Activated T-cell treated with anti-CD3 and anti-CD28 coated beads for 1 hour (primary cell): ENCODE measurements at places on chromosomes 2 and 18.

DNA sequence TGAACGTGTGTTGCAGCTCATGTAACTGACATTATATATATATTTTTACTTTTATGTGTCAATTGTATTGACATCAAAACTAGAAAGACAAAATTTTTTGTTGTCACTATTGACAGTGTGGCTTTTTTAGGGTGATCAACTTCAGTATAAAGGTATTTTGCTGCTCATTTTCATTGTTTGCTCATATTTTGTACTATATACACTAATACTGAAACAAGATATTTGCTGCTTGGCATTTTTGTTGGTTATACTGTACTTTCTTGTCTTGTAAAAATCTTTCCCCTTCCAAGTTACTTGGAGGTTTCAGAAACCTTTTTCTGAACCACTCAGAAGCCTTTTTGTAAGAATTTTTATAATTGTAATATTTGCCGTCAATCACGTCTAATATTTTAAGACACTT, 16.5 kb downstream of the AFTPH start:
- DNase-seq = no peak

- DNase-seq = no peak
Observed at GRCh38 chr2:173157676-173158293, 82.1 kb downstream of the MAP3K20 start.

- no peak for DNase-seq
Observed at GRCh38 chr2:150859162-150859561, 371.7 kb upstream of the RND3 start.

GRCh38 chr18:7980136-7980535, 413.0 kb downstream of the PTPRM start:
- no peak for DNase-seq

GRCh38 chr2:47300609-47301276, 102.2 kb upstream of the MSH2 start:
- no peak for DNase-seq

DNA sequence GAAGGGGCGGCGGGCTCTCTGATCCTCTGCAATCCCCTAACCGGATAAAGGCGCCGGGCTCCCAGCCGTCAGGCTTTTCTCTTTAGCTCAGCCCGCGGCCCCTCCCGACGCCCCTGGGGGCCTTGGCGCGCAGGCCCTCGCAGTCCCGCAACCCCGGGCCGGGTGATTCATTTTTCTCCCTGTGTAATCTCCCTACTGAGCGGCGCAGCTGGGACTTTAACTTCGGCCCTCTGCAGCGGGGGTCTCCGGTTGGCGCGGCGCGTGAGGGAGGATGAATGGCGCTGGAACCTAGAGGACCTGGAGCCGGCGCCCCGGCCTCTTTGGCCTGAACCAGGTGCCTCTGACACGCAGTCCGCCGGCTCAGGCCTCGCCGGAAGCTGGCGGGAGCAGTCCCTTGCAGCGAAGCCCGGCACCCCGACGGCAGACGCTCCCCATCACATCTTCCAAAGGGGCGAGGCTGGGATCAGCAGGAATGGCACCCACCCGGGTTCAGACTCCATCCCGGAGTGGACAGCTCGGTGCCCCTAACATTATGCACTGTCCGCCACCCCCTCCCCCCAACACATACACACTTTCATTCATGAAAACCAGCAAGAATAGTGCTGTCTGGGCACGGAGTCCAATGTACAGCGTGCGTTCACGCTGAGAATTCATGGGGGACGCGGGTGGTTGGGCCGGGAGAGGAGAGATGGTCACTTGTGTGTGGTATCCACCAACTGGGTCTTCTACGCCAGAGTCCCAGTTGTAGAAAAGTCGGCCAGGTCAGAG, 1.2 kb downstream of the CNGA3 start:
- no peak for DNase-seq

GRCh38 chr2:109304731-109305470, 175.9 kb downstream of the SH3RF3 start:
- no peak for DNase-seq

GRCh38 chr2:23376972-23377371, 8.0 kb upstream of the KLHL29 start:
- DNase-seq = no peak

DNA sequence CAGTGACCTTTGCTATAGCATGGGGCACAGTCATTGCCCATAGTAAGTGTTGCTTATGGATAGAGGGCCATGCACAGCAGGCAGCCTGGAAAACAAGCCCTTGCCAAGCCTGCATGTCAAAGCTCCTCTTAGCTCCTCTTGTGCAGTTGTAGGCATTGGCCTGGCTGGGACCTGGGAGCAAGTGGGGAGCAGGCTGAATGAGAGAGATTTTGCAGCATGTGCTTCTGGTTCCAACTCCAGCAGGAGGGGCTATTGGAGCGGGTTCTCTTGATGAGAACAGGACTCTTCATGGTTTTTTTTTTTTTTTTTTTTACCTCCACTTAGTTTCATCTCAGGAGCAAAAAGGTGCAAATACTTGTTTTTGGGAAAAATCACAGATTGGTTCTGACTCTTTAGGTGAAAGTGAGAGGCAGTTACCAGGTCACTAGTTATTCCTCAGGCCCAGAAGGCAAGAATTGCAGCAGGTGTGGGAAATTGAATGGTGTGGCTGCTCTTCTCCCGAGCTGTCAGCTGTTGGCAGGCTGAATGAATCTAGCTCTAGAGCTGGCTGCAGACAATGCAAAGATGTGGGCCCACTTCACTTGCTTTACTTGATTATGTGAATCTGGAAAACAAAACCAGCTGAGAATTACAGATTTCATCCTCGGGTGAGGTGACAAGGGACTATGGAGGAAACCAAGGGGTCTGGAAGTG, 95.9 kb downstream of the MAP4K4 start:
- no peak for DNase-seq

DNA sequence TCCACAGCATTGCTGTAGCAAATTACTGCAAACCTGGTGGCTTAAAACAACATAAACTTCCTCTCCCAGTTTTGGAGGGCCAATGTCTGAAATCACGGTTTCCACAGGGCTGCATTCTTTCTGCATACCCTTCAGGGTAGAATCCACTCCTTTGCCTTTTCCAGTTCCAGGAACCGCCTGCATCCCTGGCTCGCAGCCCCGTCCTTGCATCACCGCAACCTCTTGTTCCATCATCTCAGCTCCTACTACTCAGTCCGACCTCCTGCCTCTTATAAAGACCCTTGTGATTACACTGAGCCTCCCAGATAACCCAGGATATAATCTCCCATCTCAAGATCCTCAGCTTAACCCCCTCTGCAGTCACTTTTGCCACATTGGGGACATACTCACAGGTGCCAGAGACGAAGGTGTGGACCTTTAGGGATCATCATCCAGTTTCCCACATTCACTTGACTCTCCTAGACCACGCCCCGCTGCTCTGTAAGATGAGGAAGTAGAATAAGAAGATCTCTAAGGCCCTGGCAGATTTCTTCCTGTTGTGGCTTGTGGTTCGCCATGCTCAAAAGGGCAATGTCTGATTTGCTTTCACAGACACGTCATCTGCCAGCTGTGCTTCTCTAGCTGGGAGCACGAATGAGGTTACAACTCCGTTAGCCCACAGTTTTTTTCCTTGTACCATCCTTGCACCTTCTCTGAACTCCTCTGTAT, 103.6 kb upstream of the AGAP1 start:
- peak; percentile 12 for DNase-seq

GRCh38 chr2:3754795-3755194, 51.4 kb downstream of the DCDC2C start:
- DNase-seq = no peak

GRCh38 chr2:141455211-141455826, 675.5 kb downstream of the LRP1B start:
- DNase-seq = no peak

DNA sequence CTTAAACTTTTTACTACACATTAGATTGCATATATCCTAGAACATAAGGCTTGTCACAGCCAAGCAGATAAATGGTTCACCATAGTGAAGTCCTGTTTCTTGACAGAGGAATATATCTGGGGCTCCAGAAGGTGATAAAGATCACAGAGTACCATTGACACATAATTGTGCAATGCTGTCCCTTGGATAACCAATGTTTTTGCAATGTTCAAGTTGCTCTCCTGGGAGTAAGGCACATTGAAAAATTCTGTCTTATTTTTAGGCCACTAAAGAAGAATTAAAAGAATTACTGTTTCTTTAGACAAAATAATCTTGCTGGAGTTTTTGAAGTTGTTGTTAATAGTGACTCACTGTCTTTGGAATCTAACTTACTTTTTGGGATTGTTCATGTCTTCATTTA, 1132.8 kb downstream of the LRP1B start:
- no peak for DNase-seq

DNA sequence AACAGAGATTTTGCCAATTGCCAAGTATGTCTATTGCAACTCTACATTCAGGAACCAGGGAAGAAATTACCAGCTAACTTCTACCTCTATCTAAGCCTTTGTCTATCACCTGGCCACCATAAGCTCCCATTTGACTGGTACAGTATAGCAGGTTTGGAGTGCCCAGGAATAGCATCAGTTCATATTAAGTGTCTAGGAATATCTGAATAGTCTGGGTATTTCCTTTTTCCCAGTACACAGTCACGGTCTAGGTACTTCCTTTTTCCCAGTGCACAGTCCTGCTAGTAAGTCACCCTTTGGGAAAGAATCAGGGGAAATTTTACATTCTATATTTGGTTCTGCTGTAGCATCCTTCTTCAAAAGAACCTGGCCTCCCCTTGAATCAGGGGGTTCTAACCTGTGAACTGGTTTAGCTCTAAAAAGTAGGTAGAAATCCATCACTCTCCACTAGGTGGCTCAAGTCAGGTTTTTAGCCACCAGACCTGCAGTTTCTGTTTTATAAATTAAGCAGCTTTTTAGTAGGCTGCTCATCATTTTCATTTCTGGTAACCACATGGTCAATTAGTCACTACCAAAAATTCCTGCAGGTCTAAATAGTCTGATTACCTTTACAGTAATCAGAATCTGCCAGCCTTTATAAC, 49.3 kb upstream of the DNAJC10 start:
- no peak for DNase-seq

DNA sequence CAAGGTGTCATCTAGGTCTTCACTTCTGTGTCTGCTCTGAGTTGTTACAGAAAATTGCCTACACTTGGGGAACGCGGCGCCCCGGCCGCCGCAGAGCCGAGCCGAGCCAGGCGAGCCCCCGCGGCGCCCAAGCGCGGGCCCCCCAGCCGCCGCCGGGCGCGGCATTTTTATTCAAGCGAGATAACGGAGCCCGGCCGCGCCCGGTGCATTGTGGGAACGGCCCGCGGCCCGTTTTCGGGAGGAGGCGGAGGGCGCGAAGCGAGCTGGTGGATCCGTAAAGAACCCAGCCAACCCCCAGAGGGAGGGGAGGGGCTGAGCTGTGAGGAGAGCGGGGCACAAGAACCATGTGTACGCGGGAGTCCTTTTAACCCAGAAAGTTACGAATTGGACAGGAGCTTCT, 191.8 kb downstream of the FTCDNL1 start:
- DNase-seq = no peak

DNA sequence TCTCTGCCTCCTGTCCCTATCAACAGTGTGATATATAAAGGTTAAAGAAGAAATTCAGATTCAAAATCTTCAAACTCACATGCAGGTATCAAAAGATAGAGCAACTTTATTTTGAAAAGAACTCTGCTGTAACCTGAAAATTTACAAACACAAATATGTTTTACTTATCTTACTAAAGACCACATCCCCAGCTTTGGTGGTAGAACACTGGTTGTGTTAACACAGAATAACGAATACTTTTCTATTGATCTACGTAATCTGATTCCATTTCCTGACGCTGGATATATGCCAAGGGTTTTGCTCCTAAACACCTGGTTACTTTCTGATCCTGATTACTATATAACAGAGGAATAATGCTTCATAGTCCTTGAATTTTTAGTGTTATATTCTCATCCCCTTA, 23.1 kb upstream of the SLC39A10 start:
- DNase-seq = no peak

GRCh38 chr2:226478109-226478809, 321.4 kb downstream of the IRS1 start:
- DNase-seq = no peak

DNA sequence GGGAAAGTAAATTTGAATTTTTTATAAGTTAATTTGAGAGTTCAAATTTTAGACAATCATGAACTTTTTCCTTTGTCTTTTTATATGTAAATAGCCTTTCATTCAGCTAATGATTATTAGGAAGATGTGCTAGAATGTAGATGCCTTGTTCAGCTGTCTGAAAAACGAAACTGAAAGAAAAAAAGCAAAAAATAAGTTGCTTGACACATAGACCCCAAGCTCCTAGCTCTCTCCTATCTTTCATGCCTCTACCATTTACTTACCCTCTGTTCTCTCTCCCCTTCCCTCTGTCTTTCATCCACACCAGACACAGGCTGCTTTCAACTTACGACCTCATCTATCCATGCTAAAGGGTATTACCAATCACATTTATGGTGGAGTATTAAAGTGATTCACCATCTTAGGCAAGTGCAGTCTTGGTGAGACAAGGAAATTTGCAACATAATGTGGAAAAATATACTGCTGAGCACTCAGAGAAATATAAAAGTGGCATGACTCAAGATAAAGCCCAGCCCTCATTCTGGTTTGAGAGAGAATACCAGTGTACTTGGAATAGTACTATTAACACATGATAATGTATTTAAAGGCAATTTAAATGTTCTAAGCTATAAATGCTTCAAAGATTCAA, 425.6 kb downstream of the SUCLG1 start:
- no peak for DNase-seq

GRCh38 chr2:45169339-45170190, 160.3 kb upstream of the SIX2 start:
- DNase-seq = no peak

GRCh38 chr2:166417669-166418068, 41.9 kb upstream of the SCN9A start:
- DNase-seq = no peak

GRCh38 chr2:240569523-240569997, 1.3 kb downstream of the RNPEPL1 start:
- DNase-seq = no peak

DNA sequence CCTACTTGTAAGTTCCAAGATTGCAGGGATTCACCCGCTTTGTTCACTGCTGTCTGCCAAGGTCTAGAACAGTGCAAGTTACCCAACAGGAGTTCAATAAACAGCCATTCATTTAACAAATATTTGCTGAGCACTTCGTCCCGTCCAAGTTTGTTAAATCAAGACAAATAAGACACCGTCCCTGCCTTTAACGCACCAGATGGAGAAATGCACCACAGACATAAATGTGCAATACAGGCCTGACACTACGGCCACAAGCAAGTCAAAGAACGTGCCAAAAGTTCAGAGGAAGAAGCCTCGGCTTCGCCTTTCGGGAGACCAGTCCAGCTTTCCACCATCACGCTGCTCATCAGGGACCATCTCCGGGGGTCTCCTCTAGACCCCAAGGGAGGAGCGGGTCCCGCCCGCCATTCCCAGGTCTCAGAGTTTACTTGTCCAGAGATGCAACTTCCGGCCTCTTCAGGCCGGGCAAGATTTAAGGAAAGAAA, 429 bp downstream of the C2orf76 start:
- DNase-seq = peak; percentile 6

- DNase-seq = no peak
Observed at GRCh38 chr18:36020174-36020711, 47.1 kb downstream of the RPRD1A start.
